ENCODE measurements at places on chromosomes 4 and X. TPM values are rescaled to one million over a fixed set of nuclear protein-coding genes. Genes with fewer than 3 reads are reported as not detected.
A peak's percentile ranks its signal among the peaks of the same experiment; 100 is the strongest.

The CLOCK gene
- total RNA-seq, result 9.6 TPM

The SLITRK4 gene
- total RNA-seq, result not detected

DNA sequence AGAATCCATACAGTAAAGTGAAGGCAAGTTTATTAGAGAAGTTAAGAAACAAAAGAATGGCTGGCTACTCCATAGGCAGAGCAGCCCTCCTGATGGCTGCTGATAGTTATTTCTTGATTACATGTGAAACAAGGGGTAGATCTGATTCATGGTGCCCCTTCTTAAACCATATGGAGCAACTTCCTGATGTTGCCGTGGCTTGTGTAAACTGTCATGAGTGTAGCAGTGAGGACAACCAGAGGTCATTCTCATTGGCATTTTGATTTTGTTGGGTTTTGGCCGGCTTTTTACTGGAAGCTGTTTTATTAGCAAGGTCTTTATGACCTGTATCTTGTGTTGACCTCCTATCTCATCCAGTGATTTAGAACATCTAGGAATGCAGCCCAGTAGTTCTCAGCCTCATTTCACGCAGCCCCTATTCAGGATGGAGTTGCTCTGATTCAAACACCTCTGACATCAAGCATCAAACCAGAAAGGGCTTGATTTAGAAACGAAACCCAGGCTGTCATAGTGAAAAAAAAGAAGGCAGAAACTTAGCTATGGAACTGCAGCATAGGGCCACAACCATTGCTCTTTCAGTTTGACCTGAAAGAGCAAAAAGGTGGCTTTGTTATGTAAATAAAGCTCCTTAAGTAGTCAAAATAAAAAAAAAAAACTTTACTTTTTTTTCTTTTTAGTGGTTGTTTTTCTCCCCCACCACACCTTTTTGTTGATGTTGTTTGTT lies 37.8 kb downstream of the SPCS3 start:
- no peak for DNase-seq

GRCh38 chrX:50691820-50692219 lies 122.2 kb downstream of the SHROOM4 start:
- no peak for DNase-seq

DNA sequence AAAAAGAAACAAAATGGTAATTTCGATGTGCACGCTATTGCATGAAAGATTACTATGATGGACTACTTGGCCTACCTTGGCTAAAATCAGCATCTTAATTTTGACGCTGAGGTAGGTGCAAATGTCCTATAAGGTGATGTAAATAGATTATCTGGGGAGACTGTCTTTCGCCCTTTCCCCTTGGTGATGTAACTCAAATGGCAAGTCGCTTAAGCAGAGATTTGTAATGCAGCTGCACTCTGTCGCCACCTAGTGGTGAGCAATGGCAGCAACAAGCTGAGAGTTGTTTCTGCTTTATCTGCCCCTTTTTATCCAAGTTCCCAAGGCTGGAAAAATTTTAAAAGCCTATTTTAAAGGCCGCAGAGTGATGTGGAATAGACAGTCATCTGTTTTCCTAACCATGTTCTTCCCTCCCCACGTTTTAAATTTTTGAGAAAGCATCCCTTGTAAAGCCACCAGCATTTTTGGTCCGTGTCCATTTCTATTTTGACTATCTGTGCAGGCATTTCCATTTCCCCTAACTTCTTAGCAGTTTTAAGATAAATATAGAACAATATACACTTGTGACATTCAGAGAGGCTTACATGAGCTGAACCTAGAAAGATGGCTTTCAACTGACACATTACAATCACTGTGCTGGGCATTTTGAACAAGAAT lies 62.4 kb upstream of the PDLIM3 start:
- peak; percentile 65 for DNase-seq

DNA sequence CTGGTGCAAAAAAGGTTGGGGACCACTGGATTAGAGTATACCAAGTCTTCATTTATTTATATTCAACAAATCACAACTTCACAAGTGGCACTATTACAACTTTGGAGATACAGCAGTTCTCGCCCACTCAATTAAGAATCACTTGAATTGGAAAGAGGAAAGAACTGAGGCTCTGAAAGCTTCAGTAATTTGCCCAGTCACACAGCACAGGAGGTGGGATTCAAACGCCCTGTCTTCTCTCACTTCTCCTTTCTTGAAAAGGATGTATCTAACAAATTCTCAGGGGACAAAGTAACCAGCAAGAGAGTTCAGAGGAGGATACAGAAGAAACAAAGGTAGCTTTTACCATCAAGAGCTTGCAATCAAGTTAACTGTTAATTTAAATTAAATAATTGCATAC lies 12.4 kb downstream of the SMIM14 start:
- DNase-seq, result no peak

The NKX6-1 gene
- total RNA-seq, result not detected

The SYP gene
- 1.2 TPM for total RNA-seq

DNA sequence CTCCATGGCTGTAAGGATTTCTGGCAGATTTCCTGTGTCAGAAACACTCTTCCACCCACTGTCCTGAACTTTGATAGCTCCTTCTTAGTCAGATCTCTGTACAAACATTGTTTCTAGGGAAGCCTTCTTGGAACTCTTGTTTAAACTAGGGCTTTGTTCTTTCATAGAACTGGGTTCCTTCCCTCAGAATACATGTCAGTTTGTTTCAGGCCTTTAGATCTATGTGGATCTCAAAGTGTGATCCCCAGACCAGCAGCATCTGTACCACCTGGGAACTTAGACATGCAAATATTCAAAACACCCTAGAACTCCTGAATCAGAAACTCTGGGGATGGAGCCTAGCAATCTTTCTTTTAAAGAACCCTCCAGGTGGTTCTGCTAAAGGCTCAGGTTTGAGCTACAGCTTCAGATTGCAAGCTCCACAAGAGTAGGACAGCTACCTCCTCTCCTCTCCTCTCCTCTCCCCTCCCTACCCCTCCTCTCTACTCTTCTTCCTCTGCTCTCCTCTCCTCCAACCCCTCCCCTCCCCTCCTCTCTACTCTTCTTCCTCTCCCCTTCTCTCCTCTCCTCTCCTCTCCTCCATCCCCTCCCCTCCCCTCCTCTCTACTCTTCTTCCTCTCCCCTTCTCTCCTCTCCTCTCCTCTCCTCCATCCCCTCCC lies 12.7 kb downstream of the RASSF6 start:
- DNase-seq, result no peak

DNA sequence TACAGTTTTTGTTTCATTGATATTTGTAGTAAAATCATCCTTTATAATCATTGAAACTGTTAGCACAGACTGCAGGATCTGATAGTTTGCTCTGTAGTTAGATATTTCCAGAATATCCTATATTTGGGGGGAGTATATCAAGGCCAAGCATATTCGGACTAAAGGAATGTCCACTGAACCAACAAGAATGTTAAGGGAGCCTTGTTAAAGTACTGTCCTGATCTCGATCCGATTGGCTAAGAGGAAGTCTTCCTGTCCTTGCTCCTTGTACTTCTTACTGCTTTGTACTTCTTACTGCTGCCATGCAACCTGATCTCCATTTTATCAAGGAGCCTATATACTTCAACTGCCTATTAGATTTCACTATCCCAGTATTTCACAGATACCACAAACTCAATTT lies 449.3 kb downstream of the RPA4 start:
- DNase-seq, result no peak

- DNase-seq, result no peak
Observed at GRCh38 chr4:52369649-52370048, 289.5 kb downstream of the USP46 start.

- DNase-seq, result no peak
Observed at GRCh38 chr4:53136954-53137353, 228.9 kb downstream of the SCFD2 start.

DNA sequence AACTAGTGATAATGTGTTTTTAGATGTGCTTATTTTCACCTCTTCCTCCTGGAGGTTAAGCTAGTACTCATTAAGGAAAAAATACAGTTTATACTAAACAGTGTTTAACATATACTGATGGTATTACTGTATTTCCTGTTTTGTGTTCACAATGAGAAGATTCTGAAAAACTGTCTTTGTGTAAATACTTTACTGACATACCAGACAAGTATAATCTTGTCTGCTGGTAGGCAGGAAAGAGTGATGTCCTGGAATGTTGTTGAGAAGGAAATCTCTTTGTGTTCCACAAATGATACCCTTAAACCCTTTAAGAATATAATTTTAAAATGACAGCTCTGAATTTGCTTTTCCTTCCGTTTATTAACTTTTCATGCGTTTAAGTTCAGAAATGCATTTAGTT lies 205.5 kb upstream of the NUDT6 start:
- no peak for DNase-seq

- DNase-seq, result no peak
Observed at GRCh38 chr4:104589264-104589868, 94.7 kb upstream of the CXXC4 start.

The MAGED4 gene
- 0.53 TPM for total RNA-seq

The FMR1NB gene
- total RNA-seq, result not detected

The ATP6AP1 gene
- 52.3 TPM for total RNA-seq

The ZCCHC12 gene
- not detected for total RNA-seq

The GAGE2A gene
- total RNA-seq, result not detected

- no peak for DNase-seq
Observed at GRCh38 chrX:25178555-25178954, 162.8 kb upstream of the ARX start.

The CENPI gene
- total RNA-seq, result 25.9 TPM

DNA sequence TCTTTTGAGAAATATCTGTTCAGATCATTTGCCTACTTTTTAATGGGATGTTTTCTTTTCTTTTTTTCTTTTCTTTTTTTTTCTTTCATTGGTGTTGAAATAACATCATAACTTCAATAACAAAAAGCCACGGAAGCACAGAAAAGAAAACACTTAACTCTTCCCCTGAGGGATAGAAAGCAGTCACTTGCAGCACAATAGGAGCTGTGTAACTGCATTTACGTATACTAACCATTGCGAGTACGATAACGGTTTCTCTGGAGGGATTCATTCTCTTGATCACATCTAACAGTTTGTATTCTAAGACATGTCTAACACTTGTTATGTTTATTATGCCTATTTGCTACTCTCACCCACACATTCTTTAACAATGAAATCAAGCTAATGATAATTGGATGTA lies 27.3 kb downstream of the C4orf46 start:
- no peak for DNase-seq

DNA sequence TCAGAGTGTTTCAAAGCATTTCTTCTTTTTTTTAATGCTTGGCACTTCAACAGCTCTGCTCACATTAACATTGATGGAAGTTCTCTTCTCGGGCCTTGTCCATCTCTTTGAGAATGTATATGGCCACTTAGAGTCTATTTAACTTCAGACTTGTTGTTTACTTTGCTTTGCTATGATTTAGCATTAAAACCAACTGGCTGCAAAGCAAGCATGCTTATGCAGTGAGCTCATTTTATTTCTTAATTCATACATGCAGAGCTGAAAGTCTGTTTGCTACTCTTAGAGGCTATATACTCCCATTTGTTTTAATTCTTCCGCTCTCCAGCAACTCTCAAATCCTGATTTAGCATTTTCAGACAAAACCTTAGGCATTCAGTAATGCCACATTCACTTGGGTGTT lies 107.6 kb upstream of the PACRGL start:
- DNase-seq, result no peak

GRCh38 chrX:68114573-68115129 lies 318.6 kb downstream of the OPHN1 start:
- no peak for DNase-seq

GRCh38 chr4:2458546-2459491 lies 10.1 kb upstream of the RNF4 start:
- DNase-seq, result no peak

The CXorf65 gene
- total RNA-seq, result 26.4 TPM

DNA sequence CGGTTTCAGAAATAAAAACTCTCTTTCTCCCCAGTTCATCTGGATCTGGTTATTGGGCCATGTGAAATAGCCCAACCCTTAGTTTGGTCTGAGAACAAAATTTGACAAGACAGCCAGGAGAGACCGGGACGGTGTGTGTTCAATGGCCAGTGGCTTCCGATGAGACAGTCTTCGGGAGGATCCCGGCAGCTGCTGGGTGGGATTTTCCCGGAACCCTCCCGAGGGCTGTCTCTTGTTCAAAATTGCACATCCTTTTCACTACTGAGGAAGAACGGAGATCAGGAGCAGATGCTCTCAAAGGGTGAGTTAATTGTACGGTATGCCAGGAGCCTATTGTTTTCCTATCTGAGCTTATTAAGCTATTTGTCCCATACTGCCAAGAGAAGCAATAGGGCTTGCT lies 166.5 kb downstream of the PRR32 start:
- DNase-seq, result no peak

DNA sequence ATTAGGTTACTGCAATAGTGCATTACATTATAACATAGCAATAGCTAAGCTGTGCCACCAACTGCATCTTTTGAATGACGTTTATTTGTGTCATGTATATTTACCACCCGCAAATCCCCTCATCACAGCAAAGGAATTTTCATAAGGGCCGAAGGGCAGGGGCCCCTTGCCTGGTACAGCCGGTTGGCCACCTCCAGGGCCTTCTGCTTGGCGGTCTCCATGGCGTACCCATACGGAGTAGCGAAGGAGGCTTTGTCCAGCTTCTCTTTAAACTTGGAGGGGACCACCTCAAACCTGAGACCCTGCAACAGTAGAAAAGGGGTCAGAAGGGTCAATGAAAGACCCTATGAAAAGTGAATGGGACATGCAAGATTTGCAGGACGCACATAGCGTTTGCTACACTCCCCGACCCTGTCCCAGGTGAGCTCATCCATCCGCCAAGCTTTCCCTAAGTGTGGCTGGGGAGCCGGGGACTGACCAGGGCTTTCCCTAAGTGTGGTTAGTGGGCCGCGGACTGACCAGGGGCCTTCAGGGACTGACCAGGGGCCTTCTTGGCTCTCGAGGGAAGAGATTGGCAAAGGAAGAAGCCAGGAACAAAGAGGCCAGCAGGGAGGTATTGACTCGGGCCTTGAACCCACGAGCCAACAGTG lies 10.6 kb downstream of the ASMTL start:
- DNase-seq, result no peak

GRCh38 chr4:188949596-188949995 lies 810.4 kb downstream of the TRIML1 start:
- DNase-seq, result no peak

DNA sequence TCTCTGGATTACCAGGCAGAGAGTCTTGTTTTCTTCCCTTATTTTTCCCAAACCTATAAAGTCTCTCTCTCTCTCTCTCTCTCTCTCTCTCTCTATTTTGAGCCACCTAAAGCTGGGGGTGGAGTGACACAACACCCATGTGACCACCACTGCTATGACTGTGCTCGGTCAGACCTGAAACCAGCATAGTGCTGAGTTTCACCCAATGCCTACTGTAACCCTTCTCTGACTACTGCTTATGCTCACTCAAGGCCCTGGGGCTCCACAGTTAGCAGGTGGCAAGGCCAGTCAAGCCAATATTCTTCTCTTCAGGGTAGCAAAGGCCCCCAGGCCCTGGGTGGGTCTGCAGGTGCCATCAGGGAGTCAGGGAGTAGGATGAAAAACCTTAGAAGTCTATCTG lies 114.7 kb upstream of the ARMCX2 start:
- DNase-seq, result no peak
